ENCODE measurements at places on chromosomes 1 and 21.

DNA sequence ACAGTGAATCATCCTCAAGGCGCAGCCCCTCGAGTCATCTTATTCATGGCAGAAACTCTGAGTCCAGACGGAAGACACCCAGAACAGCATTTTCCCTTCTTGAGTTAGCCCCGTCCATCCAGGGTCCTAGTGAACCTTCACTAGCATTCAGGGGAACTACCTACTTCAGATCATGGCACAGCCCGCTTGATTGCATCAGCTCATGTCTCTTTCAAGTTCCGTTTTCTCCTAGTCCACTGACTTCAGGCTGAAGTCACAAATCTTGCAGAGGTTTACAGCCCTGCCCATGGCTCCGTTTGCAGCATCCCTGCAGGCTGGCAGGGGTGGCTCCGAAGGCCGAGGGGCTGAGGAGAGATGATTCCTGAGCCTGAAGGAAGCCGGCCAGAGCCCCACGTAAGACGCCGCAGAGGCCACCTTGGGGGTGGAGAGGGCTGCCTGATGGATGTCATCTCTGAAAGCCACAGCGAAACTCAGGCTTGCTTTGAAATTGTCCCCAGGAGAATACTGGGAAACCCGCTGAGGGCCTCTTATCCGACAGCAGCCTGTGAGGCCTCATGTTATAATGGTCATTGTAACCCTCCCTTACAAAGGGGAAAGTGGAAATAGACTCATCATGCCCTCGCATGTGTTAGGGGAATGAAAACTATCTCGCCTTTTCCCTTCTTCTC, 310.2 kb upstream of the AJAP1 start:
- DNase-seq: no peak

DNA sequence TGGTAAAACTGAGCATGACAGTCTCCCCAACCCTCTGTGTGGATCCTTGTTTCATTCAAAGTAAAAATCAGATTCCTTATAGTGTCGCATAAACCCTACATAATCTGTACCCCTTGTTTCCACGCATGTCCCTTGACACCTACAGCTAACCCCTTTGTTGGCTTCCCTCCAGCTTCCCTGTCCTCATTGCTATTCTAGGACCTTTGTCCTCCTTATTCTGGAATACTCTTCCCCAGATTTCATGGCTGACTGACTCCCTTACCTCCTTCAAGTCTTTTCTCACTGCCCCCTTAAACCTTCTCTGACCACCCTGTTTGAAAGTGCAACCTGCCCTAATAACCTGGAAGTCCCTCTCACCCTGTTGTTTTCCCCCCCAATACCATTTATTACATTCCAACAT, 4.0 kb downstream of the RNF11 start:
- DNase-seq: peak; percentile 23

DNA sequence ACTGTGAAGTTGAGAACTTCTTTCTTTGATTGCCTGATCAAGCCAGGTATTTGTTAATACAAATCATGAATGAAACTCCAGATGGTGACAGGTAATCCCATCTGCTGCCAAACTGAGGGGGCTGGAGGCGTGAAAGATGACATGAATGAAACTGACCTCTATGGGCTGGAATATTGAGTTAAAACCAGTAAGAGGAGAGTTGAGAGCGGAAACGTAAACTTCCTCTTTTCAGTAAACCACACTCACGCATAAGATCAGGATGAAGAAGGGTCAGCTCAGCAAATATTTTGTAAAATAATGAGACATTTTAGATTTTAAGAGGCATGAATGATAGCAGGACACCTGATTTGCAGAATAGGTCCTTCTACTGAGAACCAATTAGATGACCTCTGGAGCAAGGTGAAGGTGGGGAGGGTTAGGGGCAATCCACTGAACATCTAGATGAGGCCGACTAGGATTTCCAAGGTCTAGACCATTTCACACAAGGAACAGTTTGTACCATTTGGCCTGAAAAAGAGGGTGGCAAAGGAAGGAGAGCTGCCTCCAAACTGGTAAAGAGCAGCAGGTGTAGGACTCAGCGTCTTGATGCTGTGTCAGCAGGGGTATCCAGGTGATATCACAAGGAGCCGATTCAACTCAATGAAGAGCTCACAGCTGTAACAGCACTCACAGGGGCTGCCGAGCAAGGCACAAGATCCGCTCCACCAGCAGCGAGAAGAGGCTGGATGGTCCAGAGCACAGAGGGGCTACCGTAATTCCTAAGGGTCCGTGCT, 132.6 kb downstream of the NTPCR start:
- DNase-seq: no peak

GRCh38 chr1:54547601-54548388, at the start of gene ACOT11:
TSS of gene ACOT11 (plus strand) at chr1:54548228. CDS start at chr1:54548310, 82 bp downstream.
- DNase-seq: peak; percentile 83

DNA sequence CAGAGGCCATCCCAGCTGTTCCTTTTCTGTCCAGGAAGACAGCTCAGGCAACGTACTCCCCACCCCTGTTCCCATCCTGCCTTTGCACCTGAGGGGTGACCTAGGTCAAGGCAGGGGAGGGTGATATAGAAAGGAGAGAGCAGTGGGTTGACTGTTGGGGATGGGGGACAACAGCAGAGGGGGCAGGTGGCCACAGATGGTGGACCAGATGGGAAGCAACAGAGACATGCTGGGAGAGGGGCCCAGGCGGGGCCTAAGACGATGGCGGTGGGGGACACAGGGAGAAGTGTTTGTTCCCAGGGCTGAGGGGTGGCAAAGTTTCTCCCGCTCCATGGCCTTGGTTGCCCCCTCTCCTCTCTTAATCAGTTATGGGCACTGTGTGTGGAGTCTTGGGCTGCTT, 6.3 kb downstream of the CELSR2 start:
- no peak for DNase-seq
